ENCODE measurements at places on chromosomes 1 and 21. TPM values are rescaled to one million over a fixed set of nuclear protein-coding genes. Genes with fewer than 3 reads are reported as not detected.

DNA sequence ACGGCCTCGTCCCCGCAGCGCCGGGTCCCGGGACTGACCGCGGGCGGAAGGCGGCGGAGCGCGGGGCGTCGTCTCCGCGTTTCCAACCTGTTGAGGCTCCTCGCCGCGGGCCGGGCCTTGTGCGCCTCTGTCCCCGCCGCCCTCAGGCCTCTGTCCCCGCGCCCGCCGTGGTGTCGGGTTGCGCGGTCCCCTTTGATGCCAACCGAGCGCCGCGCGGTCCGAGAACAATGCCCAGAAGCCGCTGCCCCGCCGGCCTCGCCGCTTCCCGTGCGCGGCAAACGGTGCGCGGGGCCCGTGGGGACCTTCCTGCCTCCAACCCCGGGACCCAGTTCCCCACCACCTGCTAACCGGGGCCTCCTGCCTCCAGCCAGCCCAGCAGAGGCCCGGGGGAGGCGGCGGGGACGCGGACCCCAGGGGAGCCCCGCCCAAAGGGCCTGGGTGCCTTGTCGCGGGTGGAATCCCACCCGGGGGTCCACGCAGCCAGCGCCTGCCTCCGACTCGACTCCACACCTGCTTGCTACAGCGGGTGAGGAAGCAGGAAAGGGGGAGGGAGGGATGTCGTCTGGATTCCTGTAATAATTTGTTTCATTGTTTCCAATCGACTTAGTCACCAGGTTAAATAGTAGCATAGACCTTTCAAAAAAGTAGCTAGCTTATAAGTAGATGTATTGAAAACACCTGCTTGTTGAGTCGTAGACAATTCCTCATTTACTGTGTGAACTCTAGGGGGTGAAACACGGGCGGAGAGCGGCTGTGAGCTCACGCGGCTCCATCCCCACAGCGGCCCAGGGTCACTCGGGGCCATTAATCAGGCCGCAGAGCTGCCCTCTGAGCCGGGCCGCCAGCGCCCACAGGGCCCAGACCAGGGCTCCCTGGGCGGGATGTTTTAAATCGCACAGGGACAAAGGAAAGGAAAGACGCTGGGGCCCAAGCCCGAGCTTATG, 1.1 kb downstream of the COL18A1 start:
- DNase-seq = no peak

Gene BTG3
- 52.2 TPM for total RNA-seq

DNA sequence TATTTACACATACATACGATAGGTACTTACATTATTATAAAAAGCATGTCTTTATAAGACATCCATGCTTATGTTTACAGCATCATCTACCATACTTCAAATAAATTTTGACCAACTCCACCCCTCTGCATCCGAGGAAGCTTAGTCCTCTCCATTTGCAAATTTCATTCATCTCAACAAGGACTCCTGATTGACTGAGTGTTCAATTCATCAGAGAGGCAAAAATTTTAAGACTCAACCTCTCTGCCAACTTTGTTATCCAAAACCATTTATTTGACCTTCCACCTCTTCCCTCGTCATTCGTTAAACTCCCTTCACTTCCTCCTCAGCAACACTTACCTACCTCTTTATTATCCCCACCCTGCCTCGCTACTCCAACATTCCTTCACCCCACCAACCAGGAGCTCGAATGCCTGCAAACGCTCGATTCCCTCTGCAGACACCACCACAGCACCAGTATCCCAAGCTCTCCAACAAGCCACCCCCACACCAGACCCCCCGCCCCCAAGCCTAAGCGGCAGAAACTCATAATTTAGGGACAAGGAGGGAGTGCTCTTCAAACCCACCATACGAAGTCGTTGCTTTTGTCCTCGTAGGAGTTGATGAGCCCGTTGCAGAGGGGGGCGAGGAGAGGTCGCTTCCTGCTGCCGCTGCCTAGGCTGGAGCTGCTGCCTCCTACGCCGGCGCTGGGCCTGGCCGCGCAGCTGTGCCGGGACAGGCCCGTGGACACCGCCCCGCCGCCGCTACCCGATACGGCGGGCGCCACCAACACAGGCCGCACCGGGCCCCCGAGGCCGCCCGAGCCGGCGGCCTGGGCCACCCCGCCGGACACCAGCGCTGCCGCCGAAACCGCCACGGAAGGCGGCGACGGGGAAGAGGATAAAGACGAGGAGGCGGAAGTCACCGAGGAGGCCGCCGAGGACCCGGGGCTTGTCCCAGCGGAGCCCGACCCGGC, 803 bp downstream of the COP1 start:
- no peak for DNase-seq

- DNase-seq = no peak
Measured at GRCh38 chr1:193434319-193434718, 247.9 kb upstream of the B3GALT2 start.

GRCh38 chr21:31720330-31720729, 11.6 kb downstream of the SCAF4 start:
- no peak for DNase-seq

GRCh38 chr1:200231787-200232231, 178.0 kb downstream of the ZNF281 start:
- DNase-seq = no peak

DNA sequence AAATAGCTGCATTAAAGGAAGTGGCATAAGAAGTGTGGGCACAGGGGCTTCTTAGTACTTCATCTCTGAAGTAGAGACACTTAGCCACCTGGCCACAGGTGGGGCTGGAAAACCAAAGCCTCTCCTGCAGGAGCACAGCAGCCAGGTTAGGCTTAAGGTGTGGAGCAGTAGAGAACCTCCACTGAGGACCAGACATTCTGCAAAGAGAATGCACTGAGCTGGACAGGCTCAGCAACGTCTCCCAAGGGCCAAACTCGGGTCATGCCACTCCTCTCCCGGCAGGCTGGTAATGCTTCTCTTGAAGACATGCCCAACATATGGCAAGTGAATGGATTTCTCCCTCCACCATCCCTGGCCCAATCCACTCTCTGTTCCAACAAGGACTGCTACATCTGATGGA, 33.0 kb upstream of the LRRC38 start:
- DNase-seq = no peak

- no peak for DNase-seq
Measured at GRCh38 chr1:207453710-207454045, 450 bp upstream of the CR2 start.

DNA sequence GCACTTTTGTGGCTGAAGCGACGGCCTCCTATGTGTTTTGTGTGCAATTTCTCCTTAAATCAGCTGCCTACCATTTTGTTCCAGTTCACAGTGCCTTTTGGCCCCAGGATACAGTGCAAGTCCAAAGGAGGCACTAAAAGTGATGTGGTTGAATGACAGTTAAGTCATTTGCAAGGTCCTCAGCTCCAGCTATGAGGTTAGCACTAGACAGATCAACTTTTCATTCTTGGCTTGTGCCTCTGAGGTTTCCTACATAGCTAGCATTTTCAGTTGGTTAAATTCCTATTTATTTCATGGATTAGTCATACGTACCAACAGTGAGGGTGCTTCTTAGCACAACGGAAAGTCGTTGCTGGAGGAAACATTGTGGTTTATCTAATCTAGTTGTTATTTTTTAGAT, 59.3 kb upstream of the NTPCR start:
- no peak for DNase-seq

Gene CASQ2
- not detected for total RNA-seq

DNA sequence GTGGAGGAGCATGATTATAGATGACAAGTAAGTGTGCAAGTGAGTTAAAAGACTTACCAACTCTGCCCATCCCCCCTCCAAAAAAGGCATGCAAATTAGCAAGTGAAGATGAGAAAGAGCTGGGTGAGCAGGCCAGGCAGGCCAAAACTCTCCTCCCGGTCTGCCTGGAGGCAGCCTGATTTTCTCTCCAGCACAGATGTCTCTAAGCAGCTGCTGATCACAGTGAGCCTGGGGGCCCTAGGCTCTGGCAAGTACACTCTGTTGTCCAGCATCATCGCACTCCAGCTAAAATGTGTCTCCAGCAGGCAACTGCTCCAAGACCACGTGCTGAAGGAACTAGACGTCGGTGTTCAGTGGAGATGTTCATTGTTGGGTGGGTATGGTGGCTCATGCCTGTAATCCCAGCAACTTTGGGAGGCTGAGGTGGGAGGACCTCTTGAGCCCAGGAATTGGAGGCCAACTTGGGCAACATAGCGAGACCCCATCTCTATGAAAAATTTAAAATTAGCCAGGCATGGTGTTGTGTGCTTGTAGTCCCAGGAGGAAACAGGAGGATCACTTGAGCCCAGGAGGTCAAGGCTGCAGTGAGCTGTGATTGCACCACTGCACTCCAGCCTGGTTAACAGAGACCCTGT, 56.7 kb upstream of the PUM1 start:
- no peak for DNase-seq

Data from natural killer cell treated with Interleukin-12 subunit alpha and Interleukin-12 subunit beta and Interleukin-15 and Interleukin-18, amount 100 ng/mL, for 72 hours (primary cell).